Stimulated activated CD4-positive, alpha-beta T cell treated with anti-CD3 and anti-CD28 coated beads, Interleukin-1b, Interleukin-23, amount 100 ng/mL, for 24 hours (primary cell): ENCODE measurements at places on chromosomes 3 and 15.

GRCh38 chr3:118637846-118638245 is 396.8 kb downstream of the IGSF11 start:
- DNase-seq, result no peak

- no peak for DNase-seq
Measured at GRCh38 chr3:186273586-186273985, 88.4 kb downstream of the DGKG start.

DNA sequence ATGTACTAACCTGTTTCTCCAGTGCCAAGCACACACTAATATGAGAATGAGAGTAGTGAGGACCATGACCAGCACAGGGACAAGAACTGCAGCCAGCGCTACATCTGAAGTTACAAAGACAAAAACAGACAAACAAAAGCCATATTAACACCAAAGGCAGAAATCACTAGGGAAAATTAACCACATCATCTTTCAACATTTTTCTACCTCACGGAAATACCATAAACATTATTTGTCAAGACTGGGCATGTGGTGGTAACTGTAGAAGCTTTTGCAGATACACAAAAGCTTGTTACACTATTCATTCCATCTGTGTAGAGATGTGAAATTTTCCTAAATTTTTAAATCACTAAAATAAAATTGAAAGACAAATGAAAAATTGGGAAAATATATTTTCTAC is 44.9 kb downstream of the ST3GAL6 start:
- DNase-seq, result no peak

- no peak for DNase-seq
Measured at GRCh38 chr15:82916161-82916952, 36.2 kb downstream of the HOMER2 start.

DNA sequence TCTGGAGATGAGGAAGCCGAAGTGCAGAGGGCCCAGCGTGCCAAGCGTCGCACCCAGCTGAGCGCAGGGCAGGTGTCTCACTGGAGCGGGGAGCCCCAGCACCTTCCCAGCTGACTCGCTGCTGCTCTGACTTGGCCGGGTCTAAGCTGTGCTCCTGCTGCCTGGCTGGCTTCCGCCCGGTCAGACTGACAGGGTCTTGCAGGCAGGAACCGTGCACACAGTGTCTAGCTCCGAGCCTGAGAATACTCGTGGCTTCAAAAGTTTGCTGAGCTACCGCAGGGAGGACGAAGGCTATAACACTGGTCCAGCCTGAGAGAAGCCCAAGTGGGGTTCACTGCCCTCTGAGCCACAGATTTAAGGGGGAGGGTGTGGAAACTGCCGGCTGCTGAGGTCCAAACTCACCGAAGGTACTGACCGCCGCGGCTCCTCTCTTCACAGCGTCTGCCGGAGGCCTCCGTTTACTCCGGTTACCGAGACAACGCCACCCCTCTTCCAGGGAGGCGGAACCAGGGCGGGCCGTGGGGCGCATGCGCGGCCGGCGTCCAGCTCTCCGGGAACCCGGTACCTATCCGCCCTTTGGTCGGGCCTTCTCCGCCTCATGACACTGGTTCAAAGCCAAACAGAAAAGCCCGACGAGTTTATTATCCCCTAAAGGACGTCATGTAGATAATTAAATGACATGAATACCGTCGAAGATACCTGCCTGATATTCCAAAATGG is at the start of gene CFAP44:
Gene CFAP44, minus strand, starts transcription at position 443 of the 720 bp plus-strand sequence. CDS start 7,829 bp downstream, outside the sequence.
- DNase-seq, result no peak

- DNase-seq, result peak; percentile 21
Measured at GRCh38 chr15:75723847-75724660, 11.4 kb upstream of the CSPG4 start.

DNA sequence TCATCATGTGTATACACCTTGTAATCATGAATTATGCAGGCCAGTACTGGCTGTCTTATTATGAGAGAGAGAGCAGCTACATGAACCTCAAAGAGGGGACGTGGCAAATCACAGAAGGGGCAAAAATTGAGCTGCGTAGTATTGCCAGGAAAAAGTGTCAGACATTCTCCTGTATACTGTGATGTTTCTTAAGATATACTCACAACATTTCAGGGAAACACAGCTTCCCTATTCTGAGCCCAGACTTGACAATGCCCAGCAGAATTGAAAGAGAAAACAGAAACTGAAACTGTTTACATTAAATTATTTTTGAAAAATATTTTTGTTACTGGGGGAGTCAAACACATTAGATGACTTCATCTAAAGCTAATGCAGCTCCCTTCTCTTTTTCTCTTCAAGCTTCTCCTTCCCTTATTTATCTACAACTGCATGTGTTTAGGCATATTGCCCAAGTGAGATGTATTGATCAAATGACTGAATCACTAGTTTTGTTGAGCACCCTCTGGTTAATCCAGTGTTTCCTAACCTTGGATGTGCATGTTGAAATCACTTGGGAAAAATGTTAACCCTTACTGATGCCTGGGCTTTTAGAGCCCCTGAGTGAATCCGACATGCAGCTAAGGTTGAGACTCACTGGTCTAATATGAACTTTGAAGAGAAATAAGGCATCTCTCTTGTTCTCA is 39.5 kb downstream of the CADPS start:
- no peak for DNase-seq

DNA sequence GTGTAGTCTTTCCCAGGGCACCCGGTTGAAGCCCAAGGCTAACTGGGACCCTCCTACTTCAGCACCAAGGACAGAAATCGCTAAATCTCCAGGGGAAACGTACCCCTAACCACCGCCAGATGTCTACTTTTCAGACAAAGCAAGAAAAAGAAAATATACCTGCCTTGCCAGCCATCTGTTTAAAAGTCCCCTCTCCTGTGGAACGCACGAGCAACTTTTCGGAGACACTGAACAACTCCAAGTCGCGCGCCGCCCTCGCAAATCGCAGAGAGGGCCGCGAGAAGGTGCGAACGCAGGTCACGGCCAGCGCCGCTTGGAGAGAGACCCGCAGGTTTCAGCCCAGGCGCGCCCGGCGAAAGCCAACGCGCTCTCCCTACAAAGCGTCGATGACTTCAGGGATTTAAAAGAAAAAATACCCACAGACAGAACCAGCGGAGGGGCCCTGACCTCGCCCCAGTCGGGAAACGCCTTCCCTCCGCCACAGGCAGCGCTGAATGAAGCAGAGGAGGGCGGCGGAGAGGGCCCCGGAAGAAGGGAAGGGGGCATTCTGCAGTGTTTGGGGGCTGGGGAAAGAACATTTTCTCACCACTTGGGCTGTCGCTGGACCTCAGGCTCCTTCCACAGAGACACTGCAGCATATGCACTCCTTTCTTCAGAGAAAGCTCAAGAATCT is 213.1 kb downstream of the FGF12 start:
- no peak for DNase-seq

- no peak for DNase-seq
Measured at GRCh38 chr15:81411969-81412633, 38.1 kb upstream of the TMC3 start.

DNA sequence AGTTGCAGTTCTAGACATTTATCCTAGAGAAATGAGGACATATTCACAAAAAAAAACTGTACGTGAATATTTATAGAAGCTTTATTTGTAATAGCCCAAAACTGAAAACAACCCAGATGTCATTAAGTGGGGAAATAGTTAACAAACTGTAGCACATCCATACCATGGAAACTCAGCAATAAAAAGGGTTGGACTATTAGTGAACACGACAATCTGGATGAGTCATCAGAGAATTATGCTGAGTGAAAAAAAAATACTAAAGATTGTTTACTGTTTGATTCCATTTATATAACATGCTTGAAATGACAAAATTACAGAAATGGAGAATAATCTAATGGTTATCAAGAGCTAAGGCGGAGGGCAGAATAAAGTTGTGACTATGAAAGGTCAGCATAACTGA is 59.5 kb downstream of the CPA3 start:
- DNase-seq, result no peak

GRCh38 chr3:53489386-53489785 is 5.0 kb upstream of the CACNA1D start:
- no peak for DNase-seq

DNA sequence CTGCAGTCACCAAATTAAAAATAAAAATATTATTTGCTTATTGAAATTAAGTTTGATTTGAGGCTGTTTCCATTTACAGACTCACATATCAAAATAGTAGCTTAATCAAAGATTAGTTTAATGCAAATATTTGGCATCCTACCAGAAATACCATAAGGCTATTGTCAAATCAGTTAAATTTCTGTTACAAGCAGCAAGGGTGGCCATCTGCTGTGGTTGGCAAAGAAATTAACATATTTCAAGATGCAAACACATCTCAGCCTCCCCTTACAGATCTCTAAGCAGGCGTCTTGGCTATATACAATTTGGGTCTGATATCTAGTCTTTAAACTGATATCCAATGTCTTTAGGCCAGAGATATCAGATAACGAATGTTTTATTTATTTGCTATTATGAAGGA is 83.2 kb upstream of the NEDD4 start:
- no peak for DNase-seq

DNA sequence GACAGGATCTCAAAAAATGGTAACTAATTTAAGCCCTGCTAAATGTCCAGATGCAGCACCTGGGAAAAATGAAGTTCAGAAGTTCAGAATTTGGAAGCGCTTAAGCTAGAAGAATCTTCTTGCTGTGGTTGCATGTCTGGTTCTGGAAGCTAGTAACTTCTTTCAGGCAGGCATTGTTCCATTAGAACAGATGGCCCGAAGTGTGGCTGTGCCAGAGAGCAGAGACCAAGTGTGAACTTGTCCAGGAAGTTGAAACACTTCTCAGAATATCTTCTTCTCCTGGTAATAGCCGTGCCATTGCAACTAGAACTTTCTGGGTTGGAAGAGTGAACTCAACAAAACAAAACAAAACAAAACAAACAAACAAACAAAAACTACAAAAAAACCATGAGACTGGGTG is 80.0 kb downstream of the MITF start:
- no peak for DNase-seq

DNA sequence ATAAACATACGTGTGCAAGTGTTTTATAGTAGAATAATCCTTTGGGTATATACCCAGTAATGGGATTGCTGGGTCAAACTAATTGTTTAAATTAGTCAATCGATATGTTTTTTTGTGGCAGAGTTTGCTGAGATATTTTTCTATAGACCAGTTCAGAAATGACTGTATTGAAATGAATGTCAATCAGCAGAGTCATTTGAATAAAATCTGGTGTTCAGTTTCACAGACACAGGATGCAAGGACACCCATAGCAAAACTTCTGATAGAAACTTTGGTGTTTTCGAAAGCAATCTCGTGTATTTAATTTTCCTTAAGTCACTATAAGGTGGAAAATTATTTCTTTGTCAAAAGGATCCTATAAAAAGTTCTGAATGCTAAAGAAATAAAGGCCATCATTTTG is 434.4 kb downstream of the RAP2B start:
- DNase-seq, result no peak

DNA sequence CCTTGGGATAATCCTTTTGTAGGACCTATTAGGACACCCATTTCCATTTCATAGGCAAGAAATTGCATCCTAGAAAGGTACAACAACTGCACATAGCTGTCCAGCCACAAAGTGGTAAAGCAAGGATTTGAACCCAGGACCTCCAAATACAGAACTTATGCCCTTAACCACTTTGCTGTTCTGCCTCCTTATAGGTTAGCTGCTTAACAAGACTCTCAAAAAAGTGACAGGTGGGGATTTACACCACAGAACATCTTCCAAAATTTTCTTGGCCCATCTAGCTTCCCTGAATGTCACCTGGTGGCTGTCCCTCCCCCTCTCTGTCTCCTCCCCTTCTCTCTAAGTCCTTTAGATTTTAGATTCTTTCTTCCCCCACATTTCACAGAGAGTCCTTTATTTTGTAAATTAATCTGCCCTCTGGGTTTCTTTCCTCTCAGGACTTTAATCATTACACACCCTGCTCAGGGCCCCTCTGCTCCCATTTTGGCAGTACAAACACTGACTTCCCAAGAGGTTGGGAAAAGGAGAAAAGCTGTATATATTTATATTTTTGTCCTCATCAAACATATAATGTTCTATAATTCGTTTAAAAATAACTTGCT is 120.6 kb downstream of the CPNE4 start:
- DNase-seq, result no peak

- DNase-seq, result peak; percentile 17
Measured at GRCh38 chr3:41960826-41961750, 815 bp downstream of the ULK4 start.

DNA sequence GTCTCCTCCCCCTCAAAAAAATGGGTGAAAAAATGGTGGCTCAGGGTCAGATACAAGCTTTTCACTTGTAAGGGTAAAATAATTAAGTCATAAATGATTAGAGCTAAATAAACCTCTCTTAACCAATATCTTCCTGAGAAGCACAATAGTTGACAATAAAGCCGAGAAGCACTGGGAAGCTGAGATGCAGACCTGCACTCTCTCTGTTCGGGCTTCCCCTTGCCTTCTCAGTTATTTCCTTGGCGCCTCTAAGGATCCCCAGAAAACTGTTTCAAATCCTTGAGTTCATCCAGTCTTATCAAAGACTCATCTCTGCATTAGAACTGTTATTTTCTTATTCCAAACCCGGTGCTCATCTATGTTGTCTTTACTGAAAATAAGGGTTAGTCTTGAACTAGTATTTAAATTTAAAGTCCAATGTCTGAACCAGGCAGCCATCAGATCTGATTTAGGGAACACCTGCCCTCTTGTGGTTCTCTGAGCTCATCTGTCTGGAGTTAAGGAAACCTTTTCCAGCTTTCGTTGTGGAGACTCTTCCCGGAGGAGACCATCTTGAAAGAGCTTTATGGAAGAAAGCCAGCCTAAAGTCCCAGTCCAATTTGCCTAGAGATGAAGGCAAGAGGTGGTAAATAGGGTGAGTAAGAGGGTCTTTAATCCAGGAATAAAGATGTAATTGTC is 256.4 kb upstream of the MCTP2 start:
- DNase-seq, result no peak

- no peak for DNase-seq
Measured at GRCh38 chr3:76646921-76647562, 392.9 kb upstream of the ROBO2 start.

- DNase-seq, result peak; percentile 8
Measured at GRCh38 chr15:80694611-80695098, 455 bp upstream of the ABHD17C start.

GRCh38 chr3:49013738-49014660 is 4.4 kb downstream of the DALRD3 start:
- DNase-seq, result no peak

DNA sequence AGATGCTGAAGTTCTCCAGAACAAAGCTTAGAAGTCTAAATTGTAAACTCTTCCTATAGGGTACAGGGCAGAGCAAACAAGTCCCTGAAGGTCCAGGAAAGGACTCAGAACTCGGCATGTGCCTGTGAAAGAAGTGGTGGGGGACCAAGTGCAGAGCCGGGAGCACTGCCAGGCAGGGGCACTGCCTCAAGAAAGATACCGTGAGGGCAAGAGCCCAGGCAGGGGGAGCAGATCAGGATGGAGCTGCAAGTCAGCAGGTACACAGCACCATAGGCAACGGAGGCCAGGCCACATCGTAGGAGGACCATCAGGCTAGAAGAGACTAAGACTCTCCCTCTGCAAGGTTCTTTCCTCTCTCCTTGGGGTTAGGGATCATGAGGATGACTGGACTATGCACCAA is 191.6 kb downstream of the OSBPL10 start:
- no peak for DNase-seq

GRCh38 chr3:143601723-143602484 is 246.4 kb downstream of the SLC9A9 start:
- DNase-seq, result no peak

GRCh38 chr3:43028678-43029490 is 49.8 kb downstream of the GASK1A start:
- DNase-seq, result no peak
